ENCODE measurements at places on chromosomes 16 and 17.
A peak's percentile ranks its signal among the peaks of the same experiment; 100 is the strongest.

DNA sequence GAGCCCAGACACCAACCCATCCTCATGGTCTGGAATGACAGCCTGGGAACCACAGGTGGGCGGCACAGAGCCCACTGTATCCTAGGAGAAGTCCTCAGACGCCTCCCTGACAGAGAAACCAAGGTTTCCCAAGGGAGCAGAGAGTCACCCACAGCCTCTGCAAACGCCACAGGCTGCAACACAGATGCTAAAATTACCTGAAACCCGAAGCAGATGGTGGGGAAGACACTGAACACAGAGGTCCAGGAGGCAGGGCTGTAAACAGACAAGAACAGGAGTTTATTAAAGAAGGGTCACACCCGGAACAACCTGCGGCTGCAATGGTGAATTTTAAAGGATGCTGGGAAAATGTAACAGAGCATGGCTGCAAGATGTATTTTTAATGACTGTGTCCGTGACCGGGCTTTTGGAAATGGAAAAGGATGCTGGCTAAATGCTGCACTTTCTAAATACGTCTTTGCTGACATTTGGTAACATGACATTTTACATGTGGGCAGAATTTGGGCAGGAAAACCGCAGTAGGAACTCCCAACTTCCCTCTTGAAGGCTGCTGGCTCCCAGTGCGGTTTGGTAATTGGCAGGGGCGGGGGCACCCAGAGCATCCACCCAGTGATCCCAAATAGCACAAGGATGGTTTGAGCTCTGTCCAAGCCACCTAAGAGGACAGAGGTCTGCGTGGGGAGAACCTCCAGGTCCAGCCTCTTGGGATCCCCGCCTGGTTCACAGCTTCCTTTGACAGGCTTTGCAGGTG, 13.1 kb downstream of the SLC38A8 start:
- DNase-seq = no peak

GRCh38 chr17:81707725-81708646, 4.1 kb upstream of the SLC25A10 start:
- no peak for DNase-seq

GRCh38 chr17:63978272-63979200, 5.8 kb upstream of the SCN4A start:
- DNase-seq = no peak

DNA sequence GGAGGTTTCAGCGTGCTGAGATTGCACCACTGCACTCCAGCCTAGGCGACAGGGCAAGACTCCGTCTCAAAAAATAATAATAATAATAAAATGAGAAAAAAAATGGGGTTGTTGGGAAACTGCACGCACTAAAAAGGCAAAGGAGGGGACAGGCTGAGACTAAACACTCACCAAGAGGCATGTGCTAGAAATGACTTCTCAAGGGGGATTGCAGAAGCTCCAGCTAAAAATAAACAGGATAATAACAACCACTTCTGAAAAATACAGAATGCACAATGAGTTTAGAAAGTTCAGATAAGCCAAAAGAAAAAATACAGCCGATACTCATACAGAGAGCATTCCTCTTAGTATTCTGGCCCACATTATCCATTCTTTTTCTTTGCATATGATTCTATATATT, 15.1 kb upstream of the TIMP2 start:
- DNase-seq = no peak

GRCh38 chr17:57619061-57619937, 125.8 kb downstream of the CCDC182 start:
- no peak for DNase-seq

DNA sequence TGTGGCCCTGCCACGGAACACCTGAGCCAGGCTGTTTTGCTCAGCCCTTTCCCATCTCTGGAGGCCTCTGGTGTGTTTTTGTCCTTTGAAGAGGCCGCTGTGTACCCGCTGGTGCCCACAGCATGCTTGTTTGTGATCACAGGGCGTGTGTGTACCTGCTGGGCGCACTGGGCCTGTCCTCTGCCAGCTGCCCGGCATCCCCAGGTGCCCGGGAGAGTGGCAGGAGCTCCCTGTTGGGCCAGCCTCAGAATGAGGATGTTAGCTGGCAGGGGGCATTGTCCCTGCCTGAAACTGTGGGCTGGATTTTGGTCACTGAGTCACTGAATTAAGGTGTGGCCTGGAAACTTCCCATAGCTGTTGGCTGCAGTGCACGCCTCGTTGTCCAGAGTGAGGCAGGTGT, 31.1 kb downstream of the BAIAP2 start:
- DNase-seq = no peak

- DNase-seq = no peak
Observed at GRCh38 chr17:68812876-68813584, 142.2 kb downstream of the ABCA8 start.

- peak; percentile 95 for DNase-seq
Observed at GRCh38 chr17:20908313-20909267, 134.2 kb downstream of the USP22 start.

DNA sequence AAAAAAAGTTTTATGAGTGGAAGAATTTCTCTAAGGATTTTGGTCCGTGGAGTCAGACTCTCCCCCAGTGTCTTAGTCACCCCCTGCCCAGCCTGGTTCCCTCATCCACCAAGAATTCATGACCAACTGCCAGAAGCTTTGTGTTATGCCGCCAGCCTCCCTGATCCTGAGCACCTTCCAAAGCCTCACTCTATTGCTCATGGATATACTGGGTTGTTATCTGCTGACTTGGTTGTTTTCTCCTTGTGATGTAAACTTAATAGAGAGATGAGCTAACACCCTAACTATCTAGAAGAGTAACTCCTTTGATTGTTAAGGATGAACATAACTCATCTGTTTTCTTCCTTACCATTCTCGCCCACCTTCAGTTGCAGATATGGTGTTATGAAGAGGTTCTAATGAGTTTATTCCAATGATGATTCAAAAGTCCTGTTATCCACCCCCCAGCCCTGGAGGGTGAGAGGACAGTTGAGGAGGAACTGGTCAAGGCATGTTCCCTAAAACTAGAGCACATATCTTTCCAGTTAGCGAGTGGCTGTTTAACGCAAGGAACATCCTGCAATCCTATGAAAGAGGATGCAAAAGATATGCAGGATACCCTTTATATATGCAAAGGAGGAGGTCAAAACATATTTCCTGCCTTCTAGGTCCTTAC, 1.5 kb upstream of the PSMD3 start:
- DNase-seq = peak; percentile 40

DNA sequence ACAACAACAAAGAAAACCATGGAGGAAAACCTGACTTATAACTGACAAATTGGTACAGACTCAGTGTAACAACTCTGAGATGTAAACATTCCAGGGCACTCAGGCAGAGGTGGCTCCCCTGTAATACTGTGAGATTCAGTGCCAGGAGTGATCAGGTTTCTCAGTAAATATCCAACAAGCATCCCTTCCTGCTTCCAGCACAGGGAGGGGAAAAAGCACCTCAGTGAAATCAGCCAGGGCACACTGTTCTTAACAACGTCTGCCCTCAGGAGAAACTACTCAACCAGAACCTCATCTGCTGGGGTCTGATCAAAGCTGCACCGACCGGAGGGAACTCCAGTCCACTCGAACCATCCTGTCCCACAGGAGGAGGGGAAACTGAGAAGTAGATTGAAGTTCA, 52.3 kb downstream of the AMFR start:
- no peak for DNase-seq

DNA sequence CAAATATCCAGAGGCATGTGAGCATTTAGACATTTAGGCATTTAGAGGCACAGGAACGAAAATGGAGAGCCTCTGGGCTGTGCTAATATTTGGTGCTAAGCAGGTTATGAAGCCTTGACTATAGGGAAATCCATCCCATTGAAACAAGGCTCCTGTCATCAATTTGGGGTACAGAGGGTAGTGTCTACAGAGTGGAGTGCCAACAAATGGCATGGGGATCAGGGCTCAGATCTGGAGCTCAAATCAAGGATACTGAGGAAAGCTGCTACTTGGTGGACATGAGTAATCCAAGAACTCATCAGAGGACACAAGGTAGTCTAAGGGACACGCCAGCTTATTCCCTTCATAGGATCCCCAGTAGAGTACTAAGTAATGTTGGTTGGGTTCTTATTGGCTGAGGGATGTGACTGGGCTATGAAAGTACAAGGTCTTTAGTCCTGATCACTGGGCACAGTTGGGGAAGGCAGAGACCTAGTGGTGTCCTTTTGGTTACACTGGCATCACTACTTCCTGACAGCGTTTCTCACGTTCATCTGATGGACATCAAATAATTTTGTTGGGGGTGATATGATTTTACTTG, 5.2 kb downstream of the KRT10 start:
- no peak for DNase-seq
